ENCODE measurements at places on chromosomes 2 and 18. TPM values are rescaled to one million over a fixed set of nuclear protein-coding genes. Genes with fewer than 3 reads are reported as not detected.

- H3K36me3 ChIP-seq = peaks cover 5% of the 10 kb centered on the region
- peaks cover 18% of the 10 kb centered on the region for H3K4me1 ChIP-seq
- no peak overlapping the region for H3K27ac ChIP-seq
- DNase-seq = no peak
- H3K27me3 ChIP-seq = peaks cover 10% of the 10 kb centered on the region
Measured at GRCh38 chr2:158458617-158458920, 1.8 kb downstream of the PKP4 start.

- DNase-seq = no peak
- no peaks in the 10 kb centered on the region for H3K27me3 ChIP-seq
- no peak overlapping the region for H3K4me3 ChIP-seq
- no peak overlapping the region for H3K27ac ChIP-seq
- H3K4me1 ChIP-seq = no peaks in the 10 kb centered on the region
- no peaks in the 10 kb centered on the region for H3K36me3 ChIP-seq
Measured at GRCh38 chr2:19292007-19292406, 66.4 kb downstream of the OSR1 start.

DNA sequence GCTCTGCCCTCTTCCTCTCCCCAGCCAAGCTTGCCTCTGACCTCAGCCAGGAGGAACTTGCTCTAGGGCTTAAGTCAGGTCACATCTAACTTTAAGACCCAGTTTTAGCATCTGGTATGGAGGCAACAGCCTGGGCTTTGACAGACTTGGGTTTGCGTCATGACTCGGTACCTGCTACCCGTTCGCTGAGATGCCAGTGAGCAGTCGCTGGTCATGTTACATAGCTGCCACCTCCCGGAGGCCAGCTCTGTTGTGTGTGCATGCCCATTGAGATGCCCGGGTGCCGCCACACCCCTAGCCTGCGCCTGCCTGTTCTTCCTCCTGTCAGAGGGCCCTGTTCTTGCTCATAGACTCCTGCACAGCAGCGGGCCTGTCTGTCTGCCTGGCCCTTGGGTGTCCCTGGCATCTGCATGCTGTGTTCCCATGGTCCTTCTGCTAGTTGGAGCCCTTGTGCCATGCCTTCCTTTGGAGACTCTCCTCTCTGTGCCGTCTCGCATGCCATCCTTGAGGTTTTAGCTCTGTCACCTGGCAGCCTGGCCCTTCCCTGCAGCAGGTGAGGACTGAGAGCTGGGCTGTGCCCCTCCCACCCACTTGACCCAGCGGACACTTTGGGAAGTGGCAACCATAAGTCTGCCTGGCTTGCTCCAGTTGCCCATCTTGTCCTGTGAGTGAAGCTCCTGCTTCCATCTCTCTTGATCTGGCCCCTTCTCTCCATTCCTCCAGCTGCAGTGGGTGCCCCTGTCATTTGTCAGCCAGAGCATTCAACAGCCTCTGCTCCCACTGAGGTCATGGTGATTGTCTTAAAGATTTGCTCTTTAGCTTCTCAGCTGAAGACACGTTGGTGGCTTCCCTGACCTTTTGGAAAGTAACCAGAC lies 24.9 kb downstream of the ASAP2 start:
- peaks cover 20% of the 10 kb centered on the region for H3K27me3 ChIP-seq
- no peak for DNase-seq
- no peak overlapping the region for H3K4me3 ChIP-seq
- H3K4me1 ChIP-seq = no peaks in the 10 kb centered on the region
- H3K36me3 ChIP-seq = no peaks in the 10 kb centered on the region

The SAG gene
- total RNA-seq = 0.04 TPM

The IL36G gene
- not detected for total RNA-seq

The ZNF521 gene
- 0.16 TPM for total RNA-seq

DNA sequence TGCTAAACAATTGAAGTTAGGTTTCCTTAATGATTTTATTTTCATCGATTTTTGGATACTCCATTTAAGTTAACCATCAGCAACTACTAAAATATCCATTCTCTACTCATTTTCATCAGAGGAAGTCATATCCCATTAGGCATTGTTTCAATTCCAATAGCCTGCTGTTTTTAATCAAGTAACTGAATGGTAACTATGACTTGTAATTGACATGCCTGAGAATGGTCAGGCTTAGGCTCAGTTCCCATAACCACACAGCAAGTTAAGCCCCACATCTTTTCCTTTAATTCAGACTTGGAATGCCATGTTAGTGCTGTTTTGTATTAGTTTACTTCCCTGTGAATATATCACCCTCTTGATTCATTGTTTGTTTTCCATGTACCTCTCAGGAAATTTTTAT lies 398.8 kb downstream of the ARHGAP15 start:
- peaks cover 61% of the 10 kb centered on the region for H3K36me3 ChIP-seq
- H3K4me3 ChIP-seq = no peak overlapping the region
- H3K4me1 ChIP-seq = peaks cover 20% of the 10 kb centered on the region
- no peak overlapping the region for H3K27ac ChIP-seq
- no peak for DNase-seq

- H3K4me3 ChIP-seq = no peak overlapping the region
- H3K36me3 ChIP-seq = no peaks in the 10 kb centered on the region
- no peaks in the 10 kb centered on the region for H3K4me1 ChIP-seq
- DNase-seq = no peak
- no peak overlapping the region for H3K27ac ChIP-seq
Measured at GRCh38 chr2:171563301-171563700, 41.0 kb downstream of the CYBRD1 start.

GRCh38 chr18:24362757-24363156 lies 34.9 kb downstream of the OSBPL1A start:
- no peak for DNase-seq
- no peak overlapping the region for H3K27ac ChIP-seq
- H3K36me3 ChIP-seq = no peaks in the 10 kb centered on the region
- H3K27me3 ChIP-seq = peaks cover 2% of the 10 kb centered on the region
- H3K4me3 ChIP-seq = no peak overlapping the region

- no peak overlapping the region for H3K4me3 ChIP-seq
- peaks cover 11% of the 10 kb centered on the region for H3K27me3 ChIP-seq
- no peak for DNase-seq
- H3K27ac ChIP-seq = no peak overlapping the region
Measured at GRCh38 chr18:44186001-44186400, 494.7 kb upstream of the SETBP1 start.

The LCT gene
- total RNA-seq = not detected

The EPB41L3 gene
- 0.73 TPM for total RNA-seq

- H3K36me3 ChIP-seq = no peaks in the 10 kb centered on the region
- DNase-seq = no peak
- peak overlapping the region; percentile 92 for H3K27ac ChIP-seq
- no peaks in the 10 kb centered on the region for H3K27me3 ChIP-seq
- no peak overlapping the region for H3K4me3 ChIP-seq
Measured at GRCh38 chr2:30326497-30326896, 95.2 kb downstream of the LBH start.

- no peaks in the 10 kb centered on the region for H3K36me3 ChIP-seq
- DNase-seq = no peak
- no peak overlapping the region for H3K27ac ChIP-seq
- H3K4me1 ChIP-seq = peaks cover 6% of the 10 kb centered on the region
- peaks cover 4% of the 10 kb centered on the region for H3K27me3 ChIP-seq
Measured at GRCh38 chr18:11553098-11553940, 56.1 kb upstream of the SLC35G4 start.

GRCh38 chr2:67642961-67643360 lies 245.8 kb downstream of the ETAA1 start:
- no peak overlapping the region for H3K4me3 ChIP-seq
- no peaks in the 10 kb centered on the region for H3K36me3 ChIP-seq
- DNase-seq = no peak
- H3K27me3 ChIP-seq = peaks cover 2% of the 10 kb centered on the region
- no peaks in the 10 kb centered on the region for H3K4me1 ChIP-seq
- H3K27ac ChIP-seq = no peak overlapping the region

GRCh38 chr2:143877056-143877455 lies 642.9 kb downstream of the ZEB2 start:
- DNase-seq = no peak
- no peaks in the 10 kb centered on the region for H3K36me3 ChIP-seq
- no peak overlapping the region for H3K4me3 ChIP-seq
- peaks cover 19% of the 10 kb centered on the region for H3K4me1 ChIP-seq
- H3K27ac ChIP-seq = no peak overlapping the region

The SIGLEC15 gene
- not detected for total RNA-seq

The CCNT2 gene
- 62.9 TPM for total RNA-seq

GRCh38 chr2:85165088-85165690 lies 32.0 kb downstream of the TCF7L1 start:
- no peaks in the 10 kb centered on the region for H3K36me3 ChIP-seq
- no peak overlapping the region for H3K27ac ChIP-seq
- no peak for DNase-seq
- peaks cover 9% of the 10 kb centered on the region for H3K27me3 ChIP-seq

Data from activated B cell treated with CpG ODN at 0.5 μM for 24 hours (primary cell).